Smooth muscle cell of bladder (primary cell): ENCODE measurements at places on chromosomes 2 and 18. TPM values are rescaled to one million over a fixed set of nuclear protein-coding genes. Genes with fewer than 3 reads are reported as not detected.

FHOD3 gene
- 6.1 and 16.9 TPM in 2 replicates for total RNA-seq

SKOR2 gene
- not detected in 2 replicates for total RNA-seq

SLC4A5 gene
- under 0.01 and 0.14 TPM in 2 replicates for total RNA-seq

PROM2 gene
- 0.14 and 0.28 TPM in 2 replicates for total RNA-seq

MAP3K19 gene
- not detected in 2 replicates for total RNA-seq

BMPR2 gene
- total RNA-seq: 11.4 and 15.0 TPM in 2 replicates

COLEC11 gene
- 0.57 and 1.4 TPM in 2 replicates for total RNA-seq

PIEZO2 gene
- 86.7 and 97.7 TPM in 2 replicates for total RNA-seq

DES gene
- 0.71 and 3.7 TPM in 2 replicates for total RNA-seq

LRRTM1 gene
- total RNA-seq: not detected in 2 replicates

LOXHD1 gene
- total RNA-seq: under 0.01 TPM in 1 of 2 replicates, not detected in the other

POTEC gene
- total RNA-seq: under 0.01 TPM in 1 of 2 replicates, not detected in the other

DNAH7 gene
- 0.28 and 0.55 TPM in 2 replicates for total RNA-seq

UGT1A3 gene
- total RNA-seq: not detected in 2 replicates

TAF1B gene
- total RNA-seq: 18.2 and 24.7 TPM in 2 replicates

CCT4 gene
- total RNA-seq: 133 and 157 TPM in 2 replicates

UGT1A7 gene
- total RNA-seq: 0.28 and 0.46 TPM in 2 replicates

MTCL1 gene
- total RNA-seq: 20.5 and 23.5 TPM in 2 replicates

CDH20 gene
- total RNA-seq: under 0.01 and 0.18 TPM in 2 replicates

LAMA3 gene
- total RNA-seq: 19.1 and 20.9 TPM in 2 replicates

NETO1 gene
- not detected in 2 replicates for total RNA-seq

RAB12 gene
- 53.6 and 63.2 TPM in 2 replicates for total RNA-seq

ALPP gene
- not detected in 2 replicates for total RNA-seq

KIAA2012 gene
- under 0.01 and 0.28 TPM in 2 replicates for total RNA-seq

ITPRIPL1 gene
- 0.43 and 0.74 TPM in 2 replicates for total RNA-seq

FBXO15 gene
- total RNA-seq: 1.0 and 1.1 TPM in 2 replicates

APCDD1 gene
- 0.09 and 1.1 TPM in 2 replicates for total RNA-seq

PCGF1 gene
- total RNA-seq: 19.9 and 24.5 TPM in 2 replicates

RGPD4 gene
- under 0.01 TPM in 1 of 2 replicates, not detected in the other for total RNA-seq

MOGAT1 gene
- total RNA-seq: not detected in 2 replicates

ZNF514 gene
- total RNA-seq: 9.1 and 12.7 TPM in 2 replicates

ALKAL2 gene
- total RNA-seq: 0.43 TPM in 1 of 2 replicates, not detected in the other

HMSD gene
- total RNA-seq: under 0.01 TPM in 2 replicates

FBXO41 gene
- total RNA-seq: 1.1 and 1.6 TPM in 2 replicates

EPB41L3 gene
- 10.1 and 30.4 TPM in 2 replicates for total RNA-seq
